Activated T-cell treated with anti-CD3 and anti-CD28 coated beads for 48 hours (primary cell): ENCODE measurements at places on chromosomes 12 and 14.

- DNase-seq, result no peak
These were observed 517.0 kb downstream of the KCNH5 start for GRCh38 chr14:62528296-62528695.

- peak; percentile 64 for DNase-seq
These were observed 5.0 kb upstream of the BAZ2A start for GRCh38 chr12:56634837-56635791.

GRCh38 chr12:89245090-89245489 is 107.2 kb downstream of the DUSP6 start:
- DNase-seq, result no peak

- DNase-seq, result no peak
These were observed 6.8 kb downstream of the TSPAN9 start for GRCh38 chr12:3083921-3084347.

DNA sequence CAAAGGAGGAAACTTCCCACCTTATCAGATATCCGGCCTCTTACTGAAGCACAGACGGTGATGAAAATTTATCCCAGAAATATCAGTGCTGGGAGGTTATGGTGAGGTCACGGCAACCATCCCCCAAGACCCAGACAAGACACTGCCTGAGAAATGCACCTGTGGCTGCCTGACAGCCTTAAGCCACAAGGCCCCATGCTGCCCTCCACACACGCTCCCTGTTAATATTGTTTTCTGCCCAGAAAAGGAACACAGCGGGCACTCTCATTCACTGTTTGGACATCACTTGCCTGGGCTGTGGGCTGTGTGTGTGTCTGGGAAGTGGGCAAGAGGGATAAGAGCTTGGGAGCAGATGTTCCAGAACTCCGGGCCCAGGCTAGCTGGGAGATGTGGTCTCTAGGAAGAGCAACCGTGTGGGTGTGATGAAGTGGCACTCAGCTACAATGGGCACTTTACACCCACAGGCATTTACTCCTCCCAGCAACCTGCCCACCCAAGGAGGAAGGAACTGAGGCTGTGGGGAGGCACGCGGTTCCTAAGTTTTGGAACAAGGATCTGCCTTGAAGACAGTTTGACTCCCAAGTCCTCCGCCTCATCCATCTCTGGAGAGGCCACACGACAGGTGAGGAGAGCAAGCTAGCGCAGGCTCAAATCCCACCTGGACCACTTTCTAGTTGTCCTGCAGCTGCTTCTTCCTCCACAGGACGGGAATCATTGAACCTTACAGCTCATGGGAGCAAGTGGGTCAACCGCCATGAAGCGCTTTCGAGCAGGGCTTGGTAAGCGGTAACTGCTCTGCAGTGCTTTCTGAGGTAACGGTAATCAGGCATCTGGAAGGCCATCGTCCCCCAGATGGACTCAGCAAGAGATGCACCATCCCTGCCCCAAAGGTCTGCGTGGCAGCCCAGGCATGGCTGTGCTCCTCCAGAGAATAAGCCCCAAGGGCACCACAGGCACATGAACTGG is 91.4 kb downstream of the CHGA start:
- DNase-seq, result no peak

- no peak for DNase-seq
These were observed 155.5 kb downstream of the SLC15A5 start for GRCh38 chr12:16121953-16122352.

- DNase-seq, result no peak
These were observed 1936.8 kb upstream of the SEL1L start for GRCh38 chr14:83470466-83470865.

DNA sequence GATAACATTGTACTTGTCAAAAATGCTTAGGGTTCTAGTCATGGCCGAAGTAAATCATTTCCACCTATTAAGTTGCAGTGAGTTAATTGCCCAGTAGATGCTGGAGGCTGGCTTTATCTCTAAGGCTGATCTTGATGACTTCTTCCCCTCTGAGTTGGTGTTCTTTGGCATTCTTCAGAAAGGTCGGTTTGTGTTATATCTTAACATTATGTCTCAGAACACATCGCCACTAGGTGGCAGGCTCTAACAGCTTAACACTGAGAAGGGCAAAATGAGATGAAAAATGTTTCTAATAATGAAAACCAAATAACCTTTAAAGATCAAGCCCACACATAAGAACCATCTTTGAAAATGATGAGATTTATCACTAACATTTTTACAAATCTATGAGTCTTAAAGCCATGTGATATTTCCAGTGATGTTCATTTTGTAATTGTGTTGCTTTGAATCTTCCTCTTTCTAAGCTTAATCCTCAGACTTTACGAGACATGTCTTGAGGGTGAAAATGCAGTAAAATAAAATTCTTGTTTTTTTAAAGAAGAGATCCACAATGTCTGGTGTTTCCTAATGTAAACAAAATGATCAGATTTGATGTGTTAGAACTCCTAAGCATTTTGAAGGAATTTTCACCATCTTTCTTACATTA is 28.6 kb downstream of the SUDS3 start:
- peak; percentile 26 for DNase-seq

DNA sequence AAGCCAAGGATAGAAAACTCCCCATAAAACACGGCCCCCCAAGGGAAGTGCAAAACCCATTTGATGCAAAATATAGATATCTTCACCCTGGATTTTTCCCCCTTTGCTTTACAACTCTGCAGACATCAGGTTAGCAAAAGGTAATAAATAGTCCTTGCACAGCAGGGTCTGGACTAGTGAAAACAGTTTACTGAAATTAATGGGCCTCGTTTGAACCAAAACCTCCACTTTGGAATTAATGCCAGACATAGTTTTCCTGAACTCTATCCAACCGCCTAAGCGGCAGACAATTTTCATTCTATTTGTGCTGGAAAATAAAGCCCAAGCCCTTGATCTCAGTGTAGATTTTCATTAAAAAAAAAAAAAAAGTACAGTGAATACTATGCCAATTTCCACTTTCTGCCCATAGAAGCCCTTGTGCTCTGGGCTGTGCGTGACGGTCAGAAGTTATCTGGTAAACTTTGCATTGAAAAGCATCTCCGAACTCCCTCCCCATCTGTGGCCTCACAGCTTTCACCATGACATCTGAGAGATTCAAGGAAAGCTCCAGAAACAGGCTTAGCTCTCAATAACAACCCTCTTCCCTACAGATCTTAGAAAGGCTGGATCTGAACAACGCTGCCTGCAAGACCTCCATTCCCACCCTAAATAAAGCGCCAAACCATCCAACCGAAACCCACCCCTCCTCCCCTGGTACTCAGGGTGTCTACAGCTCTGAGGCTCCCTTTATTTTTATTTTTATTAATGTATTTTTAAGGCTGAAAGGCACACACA is 11.0 kb upstream of the IRF2BPL start:
- DNase-seq, result no peak

- DNase-seq, result no peak
These were observed 7.1 kb upstream of the PNMA1 start for GRCh38 chr14:73721101-73721821.

DNA sequence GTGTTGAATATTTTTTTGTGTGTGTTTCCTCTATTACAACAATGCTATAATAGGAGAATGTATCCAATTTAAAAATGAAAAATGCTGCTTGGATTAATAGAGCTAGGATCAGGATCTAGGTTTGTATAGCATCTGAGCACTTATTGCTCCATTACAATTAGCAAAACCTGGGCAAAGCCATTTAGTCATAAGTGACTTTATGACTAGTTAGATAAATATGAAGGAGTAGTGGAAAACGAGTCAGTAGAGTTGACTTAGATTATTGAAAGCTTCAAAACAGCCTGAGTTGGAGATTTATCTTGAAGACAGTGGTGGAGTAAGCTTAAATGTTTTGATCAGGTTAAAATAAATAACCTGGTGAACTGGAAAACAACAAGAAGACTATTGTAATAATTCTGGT is 2.8 kb downstream of the MED21 start:
- DNase-seq, result no peak

DNA sequence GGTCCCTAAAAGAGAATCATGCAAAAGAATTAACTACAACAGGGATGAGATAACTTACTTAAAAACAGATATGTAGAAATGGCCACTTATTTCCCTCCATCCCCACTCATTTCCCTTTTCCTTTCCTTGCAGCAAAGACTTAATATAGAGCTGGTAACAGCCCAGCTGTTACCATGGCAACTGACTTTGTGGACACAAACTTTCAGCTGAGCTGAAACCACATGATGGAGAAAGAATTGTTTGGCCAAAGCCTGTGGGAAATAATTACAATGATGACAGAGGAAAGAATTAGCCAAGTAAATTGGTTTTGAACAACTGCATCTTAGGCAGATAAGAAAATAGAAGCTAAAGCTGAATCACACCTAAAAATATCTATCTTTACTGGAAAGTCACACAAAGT is 364.9 kb downstream of the GALC start:
- no peak for DNase-seq

- no peak for DNase-seq
These were observed 44.2 kb upstream of the FOXN3 start for GRCh38 chr14:89461256-89461655.

GRCh38 chr12:104360157-104360556 is 56.6 kb downstream of the EID3 start:
- DNase-seq, result no peak

DNA sequence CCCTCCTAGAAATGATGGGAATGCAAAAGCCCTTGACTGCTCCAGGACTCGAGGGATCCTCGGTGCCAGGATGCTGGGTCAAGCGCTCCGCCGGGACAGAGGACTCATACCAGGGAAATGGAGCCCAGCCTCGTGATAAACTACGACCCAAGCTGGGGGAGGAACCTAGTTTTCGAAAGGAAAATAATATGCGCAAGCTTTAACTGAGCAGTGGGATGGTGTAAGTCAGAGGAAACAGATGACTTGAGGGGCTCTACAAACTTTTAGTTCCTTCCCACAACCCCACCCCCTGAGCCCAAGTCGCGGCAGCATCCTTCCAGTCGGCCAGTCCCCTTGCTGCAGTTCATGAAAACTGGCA is 654 bp upstream of the SUPT16H start:
- DNase-seq, result no peak

DNA sequence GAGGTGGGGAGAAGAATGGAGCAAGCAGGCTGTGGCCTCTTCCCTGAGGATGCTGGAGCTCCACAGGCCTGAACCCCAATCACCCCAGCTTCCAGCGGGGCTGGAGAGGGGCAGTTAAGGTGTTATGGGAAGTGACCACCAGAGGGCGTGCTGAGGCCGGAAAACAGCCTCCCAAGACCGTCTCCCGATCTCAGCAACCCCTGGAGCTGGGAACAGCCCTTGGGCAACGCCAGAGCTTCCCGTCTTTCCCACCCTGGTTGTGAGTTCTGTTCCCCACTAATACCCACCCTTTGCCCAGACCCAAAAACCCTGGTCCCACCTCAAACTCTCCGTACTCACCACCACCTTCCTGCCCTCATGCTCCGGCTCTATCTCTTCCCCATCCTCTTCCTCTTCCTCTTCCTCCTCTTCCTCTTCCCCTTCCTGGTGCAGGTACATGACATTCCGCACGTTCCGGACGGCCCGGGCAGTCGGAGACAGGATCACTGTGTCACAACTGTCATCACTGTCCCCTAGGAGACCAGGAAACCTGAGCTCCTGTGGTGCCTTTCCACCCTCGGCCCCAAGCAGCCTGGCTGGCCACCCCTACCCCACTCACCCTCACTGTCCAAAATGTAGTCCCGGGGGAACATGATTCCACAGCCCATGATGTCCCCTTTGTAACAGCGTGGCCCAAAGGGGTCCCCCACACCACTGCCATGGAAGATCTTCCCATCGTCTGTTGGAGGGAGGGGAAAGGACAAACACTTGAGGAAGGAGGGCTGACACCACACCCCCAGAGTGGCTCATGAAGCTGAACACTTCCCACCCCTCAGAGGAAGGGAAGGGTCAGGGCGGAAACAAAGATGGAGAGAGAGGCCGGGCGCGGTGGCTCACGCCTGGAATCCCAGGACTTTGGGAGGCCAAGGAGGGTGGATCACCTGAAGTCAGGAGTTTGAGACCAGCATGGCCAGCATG is 12.9 kb downstream of the SPRYD3 start:
- peak; percentile 54 for DNase-seq

- DNase-seq, result no peak
These were observed 6.6 kb downstream of the BEGAIN start for GRCh38 chr14:100580316-100581227.

- DNase-seq, result no peak
These were observed 107.4 kb upstream of the MED13L start for GRCh38 chr12:116384691-116385485.

GRCh38 chr14:69615121-69615495 is 3.7 kb downstream of the SUSD6 start:
- DNase-seq, result no peak

- DNase-seq, result no peak
These were observed at the start of gene SIX1 for GRCh38 chr14:60648934-60649874. Gene SIX1 (minus strand): TSS chr14:60649477. CDS start chr14:60649189, 288 bp downstream.
